ENCODE measurements at places on chromosomes 11 and 22. TPM values are rescaled to one million over a fixed set of nuclear protein-coding genes. Genes with fewer than 3 reads are reported as not detected.

Gene SLC22A25
- not detected for total RNA-seq

Gene RCOR2
- 0.14 TPM for total RNA-seq

Gene RAG2
- not detected for total RNA-seq

Gene C11orf86
- not detected for total RNA-seq

Gene NAA40
- total RNA-seq, result 12.5 TPM

Gene PDE3B
- 0.43 TPM for total RNA-seq

Gene ZNF280B
- total RNA-seq, result 3.0 TPM

Gene KDELR3
- 24.4 TPM for total RNA-seq

Gene MS4A18
- total RNA-seq, result not detected

Gene KRTAP5-2
- not detected for total RNA-seq

Gene OR8D1
- total RNA-seq, result not detected

Gene ADM
- total RNA-seq, result 40.3 TPM

Gene C11orf16
- total RNA-seq, result not detected

Gene SLC25A18
- total RNA-seq, result not detected

Gene PATE4
- total RNA-seq, result not detected

Gene TRIM48
- not detected for total RNA-seq

Gene APOA4
- total RNA-seq, result not detected

Gene C1QTNF6
- 2.1 TPM for total RNA-seq

Gene CRACR2B
- total RNA-seq, result not detected

Gene OR5B21
- total RNA-seq, result not detected

Gene KCNK4
- not detected for total RNA-seq

Gene OR51B4
- total RNA-seq, result 12.8 TPM

Gene TRIM6
- 6.7 TPM for total RNA-seq

Gene SYT9
- not detected for total RNA-seq

Gene ZNF215
- not detected for total RNA-seq

Gene APOA1
- not detected for total RNA-seq

Gene LAYN
- total RNA-seq, result 160 TPM

Gene SAA4
- total RNA-seq, result 0.43 TPM

Gene HTR3B
- not detected for total RNA-seq

Gene TMEM121B
- 0.24 TPM for total RNA-seq

Gene TPCN2
- total RNA-seq, result 11.1 TPM

Gene CTTN
- 286 TPM for total RNA-seq

Gene WNT11
- total RNA-seq, result 2.6 TPM

Gene CASP5
- total RNA-seq, result not detected

Gene LINC01488
- not detected for total RNA-seq

Gene PIWIL4
- total RNA-seq, result 3.2 TPM

Gene P2RX3
- not detected for total RNA-seq

Gene OR8H3
- total RNA-seq, result not detected

Gene ALX4
- total RNA-seq, result 3.9 TPM

Gene CCDC15
- 3.7 TPM for total RNA-seq

Gene DEFB131B
- total RNA-seq, result not detected
